ENCODE measurements at places on chromosomes 7 and 10. TPM values are rescaled to one million over a fixed set of nuclear protein-coding genes. Genes with fewer than 3 reads are reported as not detected.

Gene SFTPA1
- not detected for total RNA-seq

Gene ACBD7
- not detected for total RNA-seq

Gene AGBL3
- 1.5 TPM for total RNA-seq

Gene PDE6C
- not detected for total RNA-seq

Gene EN2
- 0.11 TPM for total RNA-seq

Gene PPP3CB
- 64.5 TPM for total RNA-seq

Gene PDGFA
- total RNA-seq: 26.0 TPM

Gene FAM131B
- total RNA-seq: 0.47 TPM

Gene NEBL
- total RNA-seq: 805 TPM

Gene STEAP4
- 15.7 TPM for total RNA-seq

Gene TMEM236
- total RNA-seq: 0.66 TPM

Gene MRC1
- 18.9 TPM for total RNA-seq

GRCh38 chr7:23864973-23865372 is 155.0 kb downstream of the STK31 start:
- no peak for DNase-seq

GRCh38 chr7:85512790-85513189 is 325.9 kb upstream of the SEMA3D start:
- no peak for DNase-seq

GRCh38 chr10:50545846-50546245 is 77.9 kb downstream of the SGMS1 start:
- DNase-seq: no peak

- DNase-seq: no peak
Observed at GRCh38 chr7:132410861-132411541, 165.3 kb downstream of the PLXNA4 start.

- no peak for DNase-seq
Observed at GRCh38 chr7:55061726-55062499, 43.1 kb downstream of the EGFR start.

DNA sequence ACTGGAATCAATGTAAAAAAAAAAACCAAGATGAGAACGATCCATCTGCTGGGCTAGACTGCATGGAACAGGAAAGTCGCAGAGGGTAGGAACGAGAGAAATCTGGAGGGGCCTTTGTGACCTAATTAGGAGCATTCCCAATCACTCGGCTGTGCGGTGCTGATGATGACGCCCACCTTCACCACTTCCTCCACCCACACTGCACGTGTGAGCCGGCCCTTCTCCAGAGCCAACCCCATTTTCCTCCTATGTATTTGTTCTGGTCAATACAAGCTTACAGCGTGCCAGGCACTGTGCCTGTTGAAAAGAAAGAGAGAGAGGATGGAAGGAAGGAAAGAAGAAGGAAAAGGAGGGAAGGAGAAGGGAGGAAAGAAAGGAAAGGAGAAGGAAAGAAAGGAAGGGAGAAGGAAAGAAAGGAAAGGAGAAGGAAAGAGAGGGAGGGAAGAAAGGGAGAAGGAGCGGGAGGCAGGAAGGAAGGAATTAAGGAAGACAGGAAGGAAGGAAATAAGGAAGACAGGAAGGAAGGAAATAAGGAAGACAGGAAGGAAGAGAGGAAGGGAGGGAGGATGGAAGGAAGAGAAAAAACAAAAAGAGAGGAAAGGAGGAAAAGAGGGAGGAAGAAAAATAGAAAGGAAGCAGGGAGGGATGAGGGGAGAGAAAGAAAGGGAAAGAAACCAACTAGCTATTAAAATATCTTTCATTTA is 35.5 kb upstream of the PTF1A start:
- no peak for DNase-seq

DNA sequence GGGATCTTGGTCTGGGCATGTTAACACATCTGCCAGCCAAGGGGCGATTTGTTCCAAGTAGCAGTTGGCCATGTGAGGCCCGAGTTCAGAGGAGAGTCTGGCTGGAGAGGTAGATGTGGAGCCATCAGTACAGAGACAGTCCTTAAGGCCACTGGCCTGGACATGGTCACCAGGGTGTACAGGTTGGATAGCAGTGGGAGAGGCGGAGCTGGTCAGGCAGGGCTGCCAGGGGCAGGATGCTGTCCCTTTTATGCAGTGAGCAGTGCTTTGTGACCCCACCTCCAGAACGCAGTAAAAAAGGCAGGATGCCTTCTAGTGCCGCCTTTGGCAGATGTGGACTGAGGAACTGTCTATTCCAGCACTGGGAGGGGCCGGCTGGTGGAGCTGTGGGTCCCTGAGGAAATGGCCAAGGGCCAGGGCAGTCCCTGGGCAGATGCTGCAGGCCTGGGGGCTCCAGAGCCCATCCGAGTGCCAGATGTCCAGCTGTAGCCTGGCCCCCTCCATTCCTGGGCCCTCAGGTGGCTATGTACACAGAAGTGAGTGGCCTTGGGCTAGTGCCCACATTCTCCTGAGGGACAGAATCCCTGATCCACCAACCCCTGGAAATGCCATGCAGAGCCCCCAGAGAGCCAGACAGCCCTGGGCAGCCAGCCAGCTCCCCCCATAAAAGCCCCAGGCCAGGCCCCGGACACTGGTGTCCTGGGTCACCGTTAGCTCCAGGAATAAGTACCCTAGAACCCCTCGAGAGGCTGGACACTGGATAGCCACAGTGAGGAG is 17.2 kb upstream of the MYL7 start:
- DNase-seq: no peak

DNA sequence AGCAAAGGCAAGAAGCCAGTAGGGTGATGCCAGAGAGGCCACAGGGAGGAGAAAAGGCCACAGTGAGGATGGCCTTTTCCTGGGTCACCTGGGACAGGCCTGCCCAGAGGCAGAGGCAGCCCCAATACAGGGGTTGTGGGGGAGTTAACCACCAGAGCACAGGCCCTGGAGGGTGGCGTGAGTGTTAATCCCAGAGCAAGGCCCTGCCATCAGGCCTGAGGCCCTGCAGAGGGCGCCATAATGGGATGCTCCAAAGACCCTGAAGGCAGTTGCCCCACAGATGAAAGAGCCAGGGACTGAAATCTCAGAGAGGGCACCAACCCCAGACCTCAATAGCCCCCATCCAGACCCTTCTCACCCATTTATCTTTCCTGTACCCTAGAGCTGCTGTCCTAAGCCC is 23.9 kb downstream of the SLC13A4 start:
- no peak for DNase-seq

DNA sequence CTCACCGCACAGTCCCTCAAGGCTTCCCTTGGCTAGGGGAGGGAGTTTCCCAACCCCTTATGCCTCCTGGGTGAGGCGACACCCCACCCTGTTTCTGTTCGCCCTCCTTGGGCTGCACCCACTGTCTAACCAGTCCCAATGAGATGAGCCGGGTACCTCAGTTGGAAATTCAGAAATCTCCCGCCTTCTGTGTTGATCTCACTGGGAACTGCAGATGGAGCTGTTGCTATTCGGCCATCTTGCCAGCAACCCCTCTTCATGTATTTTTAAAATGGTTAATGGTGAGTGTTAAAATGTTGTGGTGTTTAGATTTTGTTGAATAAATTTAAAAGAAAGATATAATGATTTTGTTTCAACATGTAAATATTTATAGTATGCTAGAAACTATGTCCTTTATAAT is 22.0 kb downstream of the UMAD1 start:
- DNase-seq: no peak

DNA sequence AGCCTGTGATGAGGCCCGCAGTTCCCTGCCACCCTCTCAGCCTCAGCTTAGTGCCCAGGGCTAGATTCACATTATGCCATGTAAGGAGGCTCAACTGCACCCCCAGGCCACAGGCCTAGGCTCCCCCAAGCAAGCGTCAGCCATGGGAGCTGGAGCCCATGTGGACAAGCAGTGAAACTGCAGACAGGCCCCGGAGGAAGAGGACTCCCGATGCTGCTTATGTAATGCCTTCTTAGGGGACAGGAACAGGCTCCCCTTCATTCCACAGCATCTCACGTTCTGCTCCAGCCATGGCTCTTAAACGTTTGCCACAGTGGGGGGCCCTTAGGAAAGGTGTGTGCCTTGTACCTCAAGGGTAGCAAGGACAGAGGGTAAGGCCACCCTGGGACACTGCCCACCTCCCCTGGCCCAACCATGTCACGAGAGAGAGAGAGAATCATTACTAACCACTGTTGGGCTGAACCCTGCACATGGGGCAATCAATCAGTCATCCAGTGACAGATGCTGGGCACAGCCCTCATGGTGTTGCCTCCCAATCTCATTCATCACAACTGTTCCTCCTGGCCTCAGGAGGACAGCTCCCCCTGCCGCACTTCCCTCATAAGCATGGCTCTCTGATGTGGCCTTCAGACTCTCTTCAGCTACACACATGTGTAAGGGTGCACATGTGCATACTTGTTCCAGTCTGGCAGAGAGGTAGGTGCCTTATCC is 263.0 kb downstream of the GRID1 start:
- no peak for DNase-seq

DNA sequence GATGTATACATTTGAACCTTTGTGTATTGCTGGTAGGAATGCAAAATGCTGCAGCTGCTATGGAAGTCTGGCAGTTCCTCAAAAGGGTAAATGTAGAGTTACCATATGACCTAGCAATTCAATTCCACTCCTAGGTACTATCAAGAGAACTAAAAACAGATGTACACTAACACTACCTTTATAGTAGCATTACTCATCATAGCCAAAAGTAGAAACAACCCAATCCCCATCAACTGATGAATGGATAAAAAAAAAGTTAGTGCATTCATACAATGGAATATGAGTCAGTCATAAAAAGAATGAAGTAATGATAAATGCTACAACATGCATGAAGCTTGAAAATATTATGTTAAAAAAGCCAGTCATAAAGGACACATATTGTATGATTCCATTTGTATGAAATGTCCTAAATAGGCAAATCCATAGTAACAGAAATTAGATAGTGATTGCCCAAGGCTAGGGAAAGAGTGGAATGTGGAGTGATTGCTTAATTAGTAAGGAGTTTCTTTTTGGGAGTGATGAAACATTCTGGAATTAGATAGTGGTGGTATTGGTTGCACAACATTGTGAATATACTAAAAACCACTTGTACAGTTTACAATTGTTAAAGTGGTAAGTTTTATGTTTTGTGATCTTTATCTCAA is 96.4 kb upstream of the AOAH start:
- no peak for DNase-seq

DNA sequence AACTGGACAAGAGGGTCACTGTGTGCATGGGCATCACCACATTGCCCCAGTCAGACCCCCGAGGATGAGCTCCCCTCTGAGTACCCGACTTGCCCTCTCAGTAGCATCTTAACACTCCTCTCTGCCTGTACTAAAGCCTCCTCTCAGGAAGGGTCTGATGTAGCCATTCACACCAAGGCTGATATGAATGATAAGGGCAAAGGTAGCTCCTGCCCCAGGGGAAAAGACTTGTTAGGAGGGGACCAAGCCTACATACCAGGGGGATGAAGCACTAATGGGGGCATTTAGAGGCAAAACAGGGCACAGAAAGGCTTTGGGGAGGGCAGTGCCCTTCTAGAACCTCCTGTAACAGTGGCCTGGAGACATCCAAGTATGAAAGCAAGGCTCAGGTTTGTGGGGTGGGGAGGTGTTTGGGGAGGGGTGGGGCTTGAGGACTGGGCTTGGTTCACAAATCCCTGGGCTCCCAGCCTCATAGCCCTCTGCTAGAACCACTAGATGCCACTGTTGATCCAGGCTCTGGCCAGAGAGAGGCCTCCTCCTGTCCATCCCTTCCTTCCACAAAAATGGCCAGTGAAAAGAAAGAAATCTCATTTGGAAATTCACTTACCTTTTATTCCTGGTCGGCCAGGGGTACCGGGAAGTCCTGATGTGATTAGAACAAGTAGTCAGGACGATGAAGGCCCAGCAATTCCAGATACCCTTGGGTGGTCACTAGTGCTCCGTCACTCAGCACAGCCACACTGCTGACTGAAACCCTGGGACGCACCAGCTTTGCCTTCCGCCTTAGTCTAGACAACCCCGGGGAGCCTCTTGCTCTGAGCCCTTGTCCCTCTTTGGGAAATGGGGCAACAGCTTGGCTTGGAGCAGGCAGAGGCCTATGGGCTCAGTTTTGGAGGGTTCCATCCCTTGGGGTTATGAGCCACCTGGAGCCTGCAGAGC is 40.3 kb downstream of the COL17A1 start:
- no peak for DNase-seq

DNA sequence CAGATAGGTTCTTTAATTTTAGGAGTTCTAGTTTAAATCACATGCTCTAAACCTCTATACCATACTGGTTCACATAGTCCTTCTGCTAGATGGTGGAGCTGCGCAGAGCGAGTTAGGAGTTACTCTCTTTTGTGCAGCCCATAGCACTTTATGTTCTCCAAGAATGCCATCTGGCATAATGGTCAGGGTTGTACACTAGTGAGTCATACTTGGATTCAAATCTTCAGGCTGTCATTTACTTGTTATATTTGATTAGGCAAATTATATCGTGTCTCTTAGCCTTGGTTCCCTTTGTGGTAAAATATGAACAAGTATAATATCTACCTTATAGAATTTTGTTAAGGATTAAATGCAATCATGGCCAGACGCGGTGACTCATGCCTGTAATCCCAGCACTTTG is 1078.3 kb downstream of the NRG3 start:
- DNase-seq: no peak

GRCh38 chr10:113916053-113916452 is 61.6 kb downstream of the NHLRC2 start:
- DNase-seq: no peak

DNA sequence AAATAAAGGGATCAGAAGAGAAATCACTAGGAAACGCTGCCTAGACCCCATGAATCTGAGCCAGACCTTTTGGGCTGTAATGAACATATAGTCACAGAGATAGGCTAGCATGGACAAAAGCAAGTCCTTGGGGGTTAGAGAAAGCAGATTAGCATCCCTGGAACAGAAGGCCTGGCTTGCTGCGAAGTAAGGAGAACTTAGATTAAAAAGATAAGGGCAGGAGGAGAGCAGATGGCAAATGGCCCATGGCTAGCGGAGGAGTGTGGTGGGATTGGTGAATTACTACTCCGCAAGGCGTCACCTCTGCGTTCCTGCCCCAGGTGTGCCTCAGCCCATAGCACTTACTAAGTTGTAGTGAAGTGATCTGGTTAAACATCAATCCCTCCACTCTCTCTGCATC is 92.3 kb upstream of the ZNF438 start:
- no peak for DNase-seq

DNA sequence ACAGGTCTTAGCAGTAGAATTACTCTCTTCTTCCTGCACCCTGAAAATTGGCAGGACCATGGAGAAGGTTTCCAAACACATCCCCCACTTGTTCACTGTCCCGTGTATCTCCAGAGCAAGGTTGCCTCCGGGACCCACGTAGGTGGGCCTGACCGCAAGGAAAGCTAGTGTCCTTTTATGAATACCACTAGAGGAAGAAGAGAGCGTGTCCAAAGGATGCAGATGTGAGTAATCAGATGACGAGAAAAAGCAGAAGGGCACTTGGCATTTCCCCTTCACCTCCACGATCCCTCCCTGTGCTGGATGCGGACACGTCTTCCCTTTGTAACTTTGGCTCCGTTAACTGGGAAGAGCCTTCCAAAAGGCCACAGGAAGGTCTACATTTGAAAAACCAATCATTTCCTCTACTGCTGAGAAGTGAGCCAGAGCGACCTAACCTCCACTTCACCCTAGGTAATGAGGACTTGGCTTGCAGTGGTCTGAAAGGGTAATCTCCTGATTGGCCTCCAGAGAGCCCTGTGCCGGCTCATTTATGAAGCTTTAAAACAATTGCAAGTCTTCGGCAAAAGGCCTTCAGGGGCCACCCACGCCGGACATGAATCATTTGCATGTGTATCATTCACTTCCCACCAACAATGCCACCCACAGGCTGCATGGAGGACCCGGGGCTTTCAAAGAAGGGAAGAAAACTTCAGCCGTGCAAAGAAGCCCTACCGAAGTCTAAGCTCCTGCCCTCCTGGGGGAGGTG is 55.4 kb downstream of the LYZL1 start:
- no peak for DNase-seq

- DNase-seq: no peak
Observed at GRCh38 chr10:83012866-83013265, 1126.4 kb upstream of the GHITM start.

GRCh38 chr7:155795401-155795800 is 16.9 kb downstream of the SHH start:
- DNase-seq: no peak

All from left ventricle myocardium inferior (tissue), 1 donor.